HAP-1 (cell line): ENCODE measurements at places on chromosomes 2 and 18.

- DNase-seq: no peak
Measured at GRCh38 chr2:37154785-37155184, 2.0 kb downstream of the EIF2AK2 start.

- DNase-seq: no peak
Measured at GRCh38 chr18:23924813-23925212, 89.7 kb upstream of the TTC39C start.

DNA sequence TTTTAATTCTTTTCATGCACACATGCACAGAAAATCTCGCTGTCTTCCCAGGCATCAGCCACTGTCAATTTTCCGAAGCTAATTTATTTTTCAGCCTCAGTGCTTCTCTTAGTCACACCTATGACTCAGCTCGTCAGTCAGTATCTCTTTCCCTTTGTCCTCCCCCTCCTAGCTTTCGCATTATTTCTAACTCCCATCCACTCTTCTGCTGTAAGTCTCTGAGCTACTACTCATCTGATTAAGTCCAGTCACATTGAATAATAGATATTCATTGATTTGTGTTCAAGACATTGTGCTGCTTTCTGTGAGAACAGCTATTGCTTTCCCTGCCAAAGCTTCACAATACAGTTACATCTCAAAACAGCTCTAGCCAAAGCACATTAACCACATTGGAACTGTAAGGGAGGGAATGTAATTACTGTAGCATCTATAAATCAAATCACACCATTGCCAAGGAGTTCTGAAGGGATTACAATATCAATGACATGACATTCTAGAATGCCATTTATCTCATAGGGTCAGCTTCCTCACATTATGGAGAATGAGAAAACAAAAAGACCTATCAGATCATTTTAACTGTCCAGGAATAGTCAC is 89.4 kb downstream of the SCN3A start:
- DNase-seq: no peak

GRCh38 chr2:128797533-128797932 is 478.9 kb upstream of the HS6ST1 start:
- DNase-seq: no peak

DNA sequence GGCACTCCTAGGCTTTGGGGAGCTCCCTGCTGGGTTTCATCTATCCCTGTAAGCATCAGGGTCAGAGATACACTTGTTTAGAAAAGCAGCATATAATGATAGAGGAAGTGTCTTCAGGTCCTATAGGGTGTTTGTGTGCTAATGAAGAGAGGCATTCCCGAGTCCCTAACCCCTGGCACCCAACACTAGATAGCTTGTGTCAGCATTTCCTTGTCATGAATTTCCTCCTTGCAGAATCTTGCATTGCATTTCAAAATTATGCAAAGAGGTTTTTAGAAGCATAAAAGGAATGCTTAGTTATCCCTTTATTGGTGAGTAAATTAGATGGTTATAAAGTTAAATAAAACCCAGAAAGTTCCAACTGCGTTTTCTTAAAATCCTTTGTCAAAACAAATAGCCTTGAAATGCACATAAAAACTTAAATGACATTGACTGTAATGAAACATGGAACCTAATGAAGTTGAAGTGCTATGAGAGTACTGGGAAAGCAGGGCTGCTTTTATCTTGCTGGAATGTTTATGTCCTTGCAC is 63.7 kb upstream of the LHCGR start:
- DNase-seq: no peak

DNA sequence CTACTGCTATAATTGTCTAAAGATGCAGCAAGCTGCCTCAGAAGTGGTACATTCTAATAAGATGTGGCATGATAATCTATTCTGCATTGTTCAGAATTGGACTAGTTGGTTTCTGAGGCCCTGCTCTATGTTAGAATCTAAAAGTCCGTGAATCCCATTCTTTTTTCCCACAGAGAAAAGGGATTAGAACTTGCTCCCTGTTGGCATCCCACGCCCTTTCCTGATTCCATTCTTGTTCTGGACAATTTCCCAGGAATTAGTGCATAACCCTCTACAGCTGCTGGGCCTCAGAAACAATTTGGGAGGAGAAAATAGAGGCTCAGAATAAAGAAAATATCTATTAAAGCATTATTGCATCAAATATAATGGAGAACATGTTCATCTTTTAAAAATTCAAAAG is 282.7 kb downstream of the NRXN1 start:
- no peak for DNase-seq

- no peak for DNase-seq
Measured at GRCh38 chr2:233456934-233457333, 102.6 kb downstream of the DGKD start.

- DNase-seq: no peak
Measured at GRCh38 chr2:197276156-197276555, 34.4 kb downstream of the ANKRD44 start.

DNA sequence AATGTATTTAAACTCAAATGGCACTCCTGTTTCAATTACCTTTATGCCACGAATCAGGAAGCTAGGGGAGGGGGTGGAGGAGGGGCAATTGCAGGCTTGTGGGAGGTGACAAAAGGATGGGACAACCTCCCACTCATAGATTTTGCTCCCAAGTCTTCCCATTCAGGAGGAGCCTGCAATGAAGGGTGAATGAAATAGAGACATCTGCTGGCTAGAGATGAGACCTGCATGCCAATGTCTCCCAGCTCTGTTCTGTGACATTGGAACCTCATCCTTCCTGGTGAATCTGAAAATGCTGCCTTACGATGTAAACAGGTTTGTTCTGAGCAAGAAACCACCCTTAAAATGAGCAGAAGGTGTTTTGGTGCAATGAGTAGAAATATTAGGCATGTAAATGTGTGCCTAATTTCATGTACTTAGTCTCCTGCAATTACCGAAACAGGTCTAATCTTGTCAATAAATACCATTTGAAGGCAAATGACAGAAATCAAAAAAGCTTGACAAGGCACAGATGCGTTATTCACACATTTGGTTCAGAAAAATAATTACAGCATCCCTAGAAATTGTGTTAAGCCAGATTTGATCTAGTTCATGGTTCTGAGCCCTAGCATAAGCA is 2.7 kb upstream of the PID1 start:
- DNase-seq: peak; percentile 69

DNA sequence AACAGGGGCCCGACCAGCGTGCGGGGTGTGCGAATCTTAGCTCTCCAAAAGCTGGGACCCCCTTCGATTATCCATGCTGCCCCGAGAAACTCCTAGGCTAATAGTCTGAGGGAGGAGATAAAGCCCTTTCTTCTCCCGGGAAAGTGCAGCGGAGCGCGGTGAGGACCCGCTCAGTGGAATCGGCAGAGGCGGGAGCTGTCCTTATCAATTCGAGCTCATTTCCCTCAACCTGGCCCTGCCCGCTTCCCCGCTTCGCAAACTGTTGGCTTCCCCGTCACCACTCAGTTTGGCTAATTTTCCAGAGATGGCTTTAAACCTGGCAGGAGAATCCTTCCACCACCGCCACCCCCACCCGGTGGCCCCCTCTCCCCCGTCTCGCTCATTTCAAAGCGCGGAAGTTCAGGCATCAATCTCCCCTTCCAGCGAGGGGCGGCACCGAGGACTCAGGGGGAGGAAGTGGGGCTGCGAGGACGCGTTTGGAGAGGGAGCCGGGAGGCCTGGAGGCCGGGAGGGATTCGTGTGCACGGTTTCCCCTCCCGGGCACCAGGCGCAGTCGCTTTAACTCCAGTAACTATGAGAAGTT is 1.6 kb downstream of the KLHL14 start:
- peak; percentile 56 for DNase-seq

DNA sequence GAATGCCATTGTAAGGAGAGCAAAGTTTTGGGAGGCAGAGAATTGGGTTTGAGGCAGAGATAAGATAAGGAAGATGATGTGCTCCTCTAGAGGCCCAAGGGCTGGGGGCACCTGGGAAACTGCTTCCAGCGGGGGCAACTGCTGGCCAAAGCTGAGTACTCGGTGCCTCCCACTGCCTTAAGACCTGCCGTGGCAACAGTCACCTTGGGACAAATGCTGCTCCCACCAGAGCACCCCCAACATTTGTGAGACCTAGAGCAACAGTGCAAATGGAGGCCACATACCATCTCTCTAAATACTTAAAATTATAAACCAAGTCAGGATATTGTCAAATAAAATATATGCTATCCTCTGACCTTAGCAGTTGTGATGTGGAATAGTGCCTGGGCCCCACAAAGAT is 127.1 kb downstream of the CAPN13 start:
- DNase-seq: no peak

GRCh38 chr2:208669394-208669793 is 262.8 kb downstream of the PTH2R start:
- DNase-seq: no peak

- no peak for DNase-seq
Measured at GRCh38 chr18:22726469-22726868, 206.7 kb upstream of the RBBP8 start.

DNA sequence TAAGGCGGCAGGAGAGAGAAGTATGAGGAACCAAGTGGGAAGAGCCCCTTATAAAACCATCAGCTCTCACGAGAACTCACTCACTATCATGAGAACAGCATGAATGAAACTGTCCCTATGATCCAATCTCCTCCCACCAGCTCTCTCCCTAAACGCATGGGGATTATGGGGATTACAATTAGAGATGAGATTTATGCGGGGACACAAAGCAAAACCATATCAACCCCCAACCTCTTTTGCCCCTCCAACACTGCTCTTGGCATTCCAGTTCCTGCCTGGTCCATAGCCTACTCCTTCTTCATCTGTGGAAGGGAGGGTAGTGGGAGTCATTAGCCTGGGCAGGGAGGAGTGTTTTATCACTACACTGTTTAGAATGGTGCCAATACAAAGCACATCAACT is 1.4 kb upstream of the EHD3 start:
- DNase-seq: no peak

DNA sequence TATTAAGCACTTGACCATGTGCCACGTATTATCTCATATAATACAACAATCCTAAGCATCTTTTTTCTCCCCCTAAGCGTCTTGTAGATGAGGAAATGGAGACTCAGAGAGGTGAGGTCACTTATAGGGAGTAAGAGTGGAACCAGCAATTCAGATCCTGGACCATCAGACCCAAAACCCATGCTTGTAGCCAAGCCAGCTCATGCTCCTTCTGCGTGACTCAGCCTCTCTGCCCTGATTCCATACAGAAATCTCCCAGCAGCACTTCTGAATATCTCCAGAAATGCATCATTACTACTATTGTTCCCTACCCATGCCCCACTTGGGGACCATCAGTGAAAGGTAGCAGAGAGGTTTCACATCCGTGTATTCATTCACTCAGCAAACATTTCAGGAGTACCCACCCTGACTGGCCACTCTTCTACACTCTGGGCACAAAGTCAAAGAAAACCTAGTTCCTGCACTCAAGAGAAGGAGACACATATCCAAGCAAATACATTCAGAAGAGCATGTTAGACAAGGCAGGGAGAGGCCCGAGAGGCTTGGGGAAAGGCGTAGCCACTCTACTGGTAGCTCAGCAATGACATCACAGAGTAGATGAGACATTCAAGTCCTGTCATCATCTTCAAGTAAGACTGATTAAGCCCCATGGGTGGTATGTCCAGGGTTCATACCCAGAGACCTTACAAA is 141.9 kb downstream of the MTCL1 start:
- DNase-seq: no peak

DNA sequence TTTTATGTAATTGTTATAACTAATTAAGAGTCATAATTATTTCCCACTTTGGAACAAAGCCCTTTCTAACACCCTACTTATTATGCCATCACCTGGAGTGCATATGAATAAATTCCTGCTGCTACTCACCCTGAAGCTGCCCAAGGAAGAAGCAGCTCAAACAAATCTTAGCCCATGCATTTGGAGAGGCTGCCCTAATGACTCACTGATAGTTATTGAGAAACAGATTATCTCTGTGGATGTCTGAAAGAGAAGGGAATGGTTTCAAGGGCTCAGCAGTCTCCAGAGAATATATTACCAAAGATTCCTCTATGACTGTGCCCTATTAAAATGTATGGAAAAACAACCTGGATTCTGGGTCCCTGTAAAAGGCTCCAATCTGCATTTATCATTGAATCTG is 81.0 kb downstream of the GPR39 start:
- no peak for DNase-seq

DNA sequence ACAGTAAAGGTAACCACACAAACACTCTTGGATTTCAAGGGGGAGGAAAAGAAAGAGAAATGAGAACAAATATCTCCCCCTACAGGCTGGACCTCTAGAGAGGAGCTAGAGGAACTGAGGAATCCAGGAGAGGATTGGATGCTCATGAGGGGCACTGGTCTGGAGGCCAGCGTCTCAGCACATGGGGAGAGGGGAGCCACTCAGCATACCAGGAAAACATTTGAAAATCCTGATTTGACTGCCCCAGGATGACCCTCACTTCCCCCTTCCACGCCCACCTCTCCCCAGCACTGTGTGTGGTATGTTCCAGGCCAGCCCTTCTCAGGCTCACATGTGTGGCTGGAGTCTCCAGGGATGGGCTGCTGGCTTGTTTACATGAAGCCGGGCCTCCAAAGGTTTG is 396.8 kb upstream of the ID2 start:
- DNase-seq: no peak

GRCh38 chr2:173258701-173259100 is 96.0 kb upstream of the CDCA7 start:
- DNase-seq: no peak

- no peak for DNase-seq
Measured at GRCh38 chr2:6163932-6164331, 471.7 kb downstream of the SOX11 start.

GRCh38 chr2:237980087-237980486 is 13.3 kb downstream of the UBE2F start:
- DNase-seq: no peak

- no peak for DNase-seq
Measured at GRCh38 chr2:7725850-7726242, 808.6 kb downstream of the RNF144A start.

DNA sequence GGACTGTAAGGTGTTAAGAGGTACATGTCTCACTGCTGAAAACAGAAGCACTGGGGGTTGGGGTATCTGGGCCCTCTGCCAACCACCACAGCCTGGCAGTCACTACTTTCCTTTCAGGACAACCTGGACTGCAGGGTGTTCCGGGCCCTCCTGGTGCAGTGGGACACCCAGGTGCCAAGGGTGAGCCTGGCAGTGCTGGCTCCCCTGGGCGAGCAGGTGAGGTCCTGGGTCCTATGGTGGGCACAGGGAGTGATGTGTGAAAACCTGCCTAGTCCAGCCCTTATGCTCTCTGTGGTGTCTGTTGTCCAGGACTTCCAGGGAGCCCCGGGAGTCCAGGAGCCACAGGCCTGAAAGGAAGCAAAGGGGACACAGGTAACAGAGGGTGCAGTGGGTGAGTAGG is 40.0 kb downstream of the MARCO start:
- no peak for DNase-seq
